DMS 273 treated with DMSO at 0.1 percent for 48 hours (cell line): ENCODE measurements at places on chromosomes 3 and 15.

- DNase-seq, result no peak
Observed at GRCh38 chr15:84598993-84599392, 1.8 kb upstream of the ZSCAN2 start.

- no peak for DNase-seq
Observed at GRCh38 chr15:73796331-73796831, 43.2 kb upstream of the INSYN1 start.

DNA sequence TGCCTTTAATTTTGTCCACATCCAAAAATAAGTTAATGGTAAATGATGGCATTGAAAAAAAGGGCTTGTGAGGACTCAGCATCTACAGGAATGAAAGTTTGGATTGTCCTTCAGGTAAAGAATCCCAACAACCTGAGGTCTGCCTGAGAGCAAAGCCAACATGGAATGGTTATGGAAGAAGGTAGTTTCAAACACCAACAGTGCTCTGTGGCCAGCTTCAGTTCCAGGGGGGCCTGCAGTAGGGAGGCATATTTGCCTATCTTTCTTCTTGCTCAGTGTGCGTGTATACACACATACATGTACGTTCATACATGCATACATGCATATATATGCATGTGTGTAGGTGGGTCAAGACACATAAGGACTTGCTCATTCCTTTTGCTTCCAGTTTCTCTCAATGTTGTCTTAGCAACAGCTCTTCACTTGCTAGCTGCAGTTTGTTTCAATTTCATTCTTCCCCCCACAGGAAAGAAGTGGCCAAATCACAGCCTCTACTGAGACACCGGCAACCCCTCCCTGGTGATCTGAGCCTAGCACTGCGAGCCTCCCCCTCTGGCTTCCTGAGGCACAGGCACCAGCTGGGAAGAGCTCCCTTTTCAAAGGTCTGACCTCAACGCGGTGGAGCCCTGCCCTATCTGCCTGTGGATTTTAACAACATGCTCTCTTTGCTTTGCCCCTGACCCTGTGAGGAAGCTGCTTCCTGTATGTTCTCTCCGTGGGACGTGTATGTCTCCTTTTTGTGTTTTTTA, 146.2 kb downstream of the KLF13 start:
- DNase-seq, result peak; percentile 40

- no peak for DNase-seq
Observed at GRCh38 chr15:39887211-39887610, 32.9 kb downstream of the GPR176 start.

GRCh38 chr3:13750731-13751130, 129.1 kb downstream of the WNT7A start:
- DNase-seq, result no peak

- DNase-seq, result no peak
Observed at GRCh38 chr15:74841891-74842373, 1.0 kb downstream of the ULK3 start.

DNA sequence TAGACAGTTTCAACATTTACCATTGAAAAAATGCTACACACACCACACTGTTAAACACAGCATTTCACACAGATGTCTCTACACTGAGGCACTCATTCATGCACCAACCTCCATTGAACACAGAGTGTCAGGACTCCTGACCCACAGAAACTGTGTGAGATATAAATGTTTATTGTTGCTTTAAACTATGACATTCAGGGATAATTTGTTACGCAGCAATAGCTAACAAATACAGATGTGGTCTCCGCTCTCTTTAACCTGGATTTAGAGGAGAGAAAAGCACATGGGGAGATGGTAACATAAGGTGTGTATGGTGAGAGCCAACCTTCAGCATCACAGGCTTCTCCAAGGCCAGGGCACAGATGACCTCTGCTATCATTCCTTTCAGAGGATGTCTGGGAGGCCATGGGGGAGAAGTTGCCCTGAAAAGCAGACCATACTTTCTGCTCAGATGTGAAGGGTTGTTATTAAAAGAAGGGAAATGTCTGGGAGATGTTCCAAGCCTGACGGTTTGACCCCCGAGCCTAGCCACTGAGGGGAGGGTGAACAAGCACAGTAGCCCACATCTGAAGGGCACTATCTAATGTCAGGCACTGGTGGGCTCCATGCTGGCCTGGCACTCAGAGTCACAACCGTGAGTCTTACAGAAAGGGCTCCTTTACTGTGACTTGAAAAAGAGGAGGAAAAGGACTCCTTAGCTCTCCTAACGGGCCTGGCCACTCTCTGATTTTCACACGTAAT, 284.5 kb upstream of the TLE3 start:
- DNase-seq, result no peak

DNA sequence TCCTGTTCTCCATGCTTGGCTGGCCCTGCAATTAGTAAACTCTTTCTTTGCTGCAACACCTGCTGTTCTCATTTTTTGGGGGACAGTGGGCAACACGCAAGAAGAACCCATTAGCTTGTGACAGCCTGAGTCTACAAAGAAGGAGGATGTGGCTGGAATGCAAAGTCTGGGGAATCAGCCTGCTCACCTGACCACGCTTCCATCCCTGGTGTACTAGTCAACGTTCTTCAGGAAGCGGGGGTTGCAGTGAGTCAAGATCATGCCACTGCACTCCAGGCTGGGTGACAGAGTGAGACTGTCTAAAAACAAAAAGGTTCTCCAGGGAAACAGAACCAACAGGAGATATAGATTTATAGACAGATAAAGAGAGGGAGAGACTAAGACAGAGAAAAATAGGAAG, 27.7 kb upstream of the KBTBD12 start:
- DNase-seq, result no peak

DNA sequence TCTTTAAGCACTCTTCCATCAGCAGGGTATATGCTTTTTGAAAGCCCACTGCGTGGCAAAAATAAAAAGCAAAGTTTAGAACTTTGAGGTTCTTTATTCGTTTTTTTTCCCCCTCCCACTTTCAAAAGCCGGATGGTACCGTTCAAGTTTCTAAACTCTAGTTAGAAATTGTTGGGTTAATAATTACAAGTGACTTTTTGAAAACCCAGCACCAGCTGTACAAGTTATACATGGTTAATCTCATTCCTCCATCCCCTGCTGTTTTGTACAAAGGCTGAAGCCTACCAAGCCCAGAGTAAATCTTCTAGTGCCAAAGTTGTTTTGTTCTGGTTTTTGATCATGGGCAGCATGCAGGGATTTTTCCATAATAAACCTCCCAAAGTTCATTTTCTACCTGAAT, 48.6 kb downstream of the WDR72 start:
- no peak for DNase-seq

GRCh38 chr3:97932387-97932801, 39.8 kb downstream of the RIOX2 start:
- DNase-seq, result no peak

DNA sequence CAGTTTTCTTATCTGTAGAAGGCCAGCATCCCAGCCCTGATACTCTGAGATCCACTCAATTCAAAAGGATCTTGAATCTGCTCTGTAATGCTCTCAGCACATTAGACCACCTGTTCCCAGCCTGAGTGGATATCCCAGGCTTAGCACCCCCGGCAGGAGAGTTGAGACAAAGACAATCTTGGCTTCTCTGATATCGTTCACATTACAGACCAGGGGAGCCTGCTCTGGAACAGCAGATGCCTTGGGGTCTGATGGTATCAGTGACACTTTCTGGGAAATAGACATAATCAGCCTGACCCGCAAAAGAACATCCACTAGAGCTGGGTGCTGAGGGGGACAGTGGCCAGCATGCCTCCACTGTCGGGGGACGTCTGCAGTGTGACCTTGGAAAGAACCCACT, 70.6 kb downstream of the BDH1 start:
- DNase-seq, result no peak

DNA sequence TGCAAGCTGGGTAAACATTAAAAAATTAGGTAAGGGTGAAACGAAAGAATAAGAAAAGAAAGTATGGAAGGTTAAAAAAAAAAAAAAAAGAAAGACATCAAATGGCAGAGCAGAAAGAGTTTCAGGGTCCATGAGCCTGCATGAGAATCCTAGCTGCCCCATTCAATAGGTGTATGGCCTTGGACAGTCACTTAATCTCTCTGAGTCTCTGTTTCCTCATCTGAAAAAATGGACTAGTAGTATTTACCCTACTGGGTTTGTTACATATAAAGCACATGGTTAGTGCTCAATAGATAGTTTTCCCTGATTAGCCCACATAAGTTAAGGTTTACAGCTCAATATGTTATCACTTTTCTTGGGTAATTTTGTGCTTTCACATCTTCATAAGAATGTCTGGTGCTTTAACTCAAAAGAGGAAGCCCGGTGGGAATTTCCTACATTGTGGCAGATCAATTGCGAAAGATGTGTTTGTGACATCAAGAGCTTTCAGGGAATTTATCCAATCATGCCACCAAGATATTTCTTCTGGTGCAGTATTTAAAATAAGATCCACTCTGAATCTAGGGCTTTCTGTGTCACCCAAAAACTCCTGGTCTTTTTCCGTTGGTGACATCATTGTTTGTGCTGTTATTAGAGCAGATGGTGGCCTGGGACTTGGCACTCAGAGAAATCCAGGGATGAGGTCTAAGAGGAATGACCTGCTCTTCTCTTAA, 57.2 kb upstream of the UBE2E1 start:
- peak; percentile 23 for DNase-seq

DNA sequence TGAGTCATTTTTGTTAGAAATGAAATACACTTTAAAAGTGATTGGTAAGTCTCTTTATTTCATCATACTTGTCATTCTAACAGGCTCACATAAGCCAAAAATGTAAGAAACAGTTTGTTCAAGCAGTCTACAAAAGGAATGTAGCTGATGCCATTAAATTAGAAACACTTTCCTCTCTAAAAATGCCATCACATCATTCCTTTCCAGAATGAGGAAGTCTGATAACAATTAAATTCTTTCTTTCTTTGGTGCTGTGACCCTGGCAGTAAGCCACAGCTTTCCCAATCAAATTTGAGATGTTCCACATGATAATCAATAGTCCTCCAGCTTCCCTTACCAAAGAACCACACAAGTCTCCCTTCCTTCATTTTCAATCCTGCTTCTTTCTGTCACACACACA, 9.4 kb upstream of the P2RY1 start:
- DNase-seq, result no peak

DNA sequence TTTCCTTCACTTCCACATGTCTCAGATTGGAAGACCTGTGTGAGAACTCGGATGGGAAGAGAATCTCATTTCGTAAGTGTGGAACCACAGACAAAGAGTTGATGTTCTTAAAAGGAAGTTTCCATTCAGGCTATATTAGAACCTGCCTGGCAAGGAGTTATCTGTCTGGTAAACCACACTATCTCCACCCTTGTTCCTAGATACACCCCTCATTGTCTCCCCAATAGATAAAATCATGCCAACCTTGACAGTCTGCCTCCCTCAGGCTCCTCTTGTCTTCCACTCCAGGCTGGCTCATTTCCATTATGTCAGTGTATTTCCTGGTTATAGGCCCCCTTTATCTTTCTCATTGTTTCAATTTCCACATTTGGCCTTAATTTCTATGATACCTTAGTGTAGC, 89.2 kb downstream of the TMEM108 start:
- no peak for DNase-seq

- DNase-seq, result no peak
Observed at GRCh38 chr15:57932348-57932747, 133.2 kb downstream of the ALDH1A2 start.

GRCh38 chr3:60754617-60755016, 496.6 kb downstream of the FHIT start:
- no peak for DNase-seq
